HCEC 1CT (cell line): ENCODE measurements at places on chromosomes 12 and 14.

GRCh38 chr12:65409726-65410125 is 131.2 kb downstream of the MSRB3 start:
- DNase-seq, result no peak

GRCh38 chr14:32102152-32102787 is 25.2 kb downstream of the ARHGAP5 start:
- no peak for DNase-seq

GRCh38 chr12:21912318-21912717 is 28.9 kb downstream of the ABCC9 start:
- peak; percentile 81 for DNase-seq

DNA sequence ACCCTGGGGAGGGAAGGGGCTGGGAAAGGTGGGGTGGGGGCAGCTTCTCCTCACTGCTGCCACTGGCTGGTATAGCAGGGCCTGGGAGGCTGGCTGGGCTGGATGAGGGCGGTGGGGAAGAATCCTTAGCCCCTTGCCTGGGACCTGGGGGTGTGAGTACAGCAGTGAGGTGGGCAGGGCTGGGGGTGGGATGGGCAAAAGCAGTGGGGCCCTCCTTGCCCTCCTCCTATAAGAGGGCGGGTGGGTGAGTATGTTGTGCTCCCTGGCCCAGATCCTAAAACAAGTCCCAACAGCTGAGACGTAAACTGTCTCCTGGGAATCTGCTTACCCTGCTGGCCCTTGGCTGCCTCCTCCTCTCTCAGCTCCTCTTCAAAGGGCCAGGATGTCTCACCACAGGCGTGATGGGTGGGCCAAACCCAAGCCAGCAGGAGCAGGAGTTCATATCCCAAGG is 2.2 kb downstream of the NCKAP5L start:
- DNase-seq, result peak; percentile 34

DNA sequence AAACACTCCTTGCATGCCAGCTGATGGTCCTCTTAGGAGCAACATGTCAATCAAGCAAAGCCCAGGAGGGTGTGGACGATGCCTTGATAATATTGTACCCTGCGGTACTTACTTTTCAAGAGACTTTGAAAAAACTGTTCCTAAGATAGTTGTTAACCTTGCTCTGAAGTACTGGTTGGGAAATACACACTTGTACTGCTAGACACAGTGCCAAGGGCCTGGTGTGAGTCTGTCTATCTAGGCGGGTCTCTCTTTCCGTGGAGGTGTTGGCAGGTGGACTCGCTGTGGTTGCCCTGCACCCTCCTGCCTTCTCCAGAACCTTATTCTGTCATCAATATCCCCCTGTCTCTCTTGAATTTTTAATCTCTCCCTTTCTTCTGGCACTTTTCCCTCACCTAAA is 189.4 kb downstream of the NRXN3 start:
- DNase-seq, result no peak

DNA sequence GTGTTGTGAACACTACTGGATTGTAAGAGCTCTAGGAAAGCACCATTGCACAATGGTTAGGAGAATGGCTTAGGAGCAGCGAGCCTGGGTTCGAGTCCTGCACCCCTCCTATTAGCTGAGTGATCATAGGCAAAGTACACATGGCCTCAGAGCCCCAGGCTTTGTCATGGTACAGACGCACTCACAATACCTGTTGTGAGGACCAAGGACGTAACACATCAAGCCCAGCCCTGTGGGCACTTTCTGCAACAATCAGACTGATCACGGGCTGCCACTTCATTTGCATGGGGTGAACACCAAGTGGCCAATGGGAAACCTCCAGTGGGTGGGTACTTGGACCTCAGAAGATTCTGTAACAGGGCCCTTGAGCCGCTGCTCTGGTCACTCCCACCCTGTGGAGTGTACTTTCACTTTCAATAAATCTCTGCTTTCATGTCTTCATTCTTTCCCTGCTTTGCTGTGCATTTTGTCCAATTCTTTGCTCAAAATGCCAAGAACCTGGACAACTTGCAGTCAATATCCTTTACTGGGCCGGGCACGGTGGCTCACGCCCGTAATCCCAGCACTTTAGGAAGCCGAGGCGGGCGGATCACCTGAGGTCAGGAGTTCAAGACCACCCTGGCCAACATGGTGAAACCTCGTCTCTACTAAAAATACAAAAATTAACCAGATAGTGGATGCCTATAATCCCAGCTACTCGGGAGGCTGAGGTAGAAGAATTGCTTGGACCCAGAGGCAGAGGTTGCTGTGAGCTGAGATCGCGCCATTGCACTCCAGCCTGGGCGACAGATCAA is 28.2 kb downstream of the GLRX5 start:
- DNase-seq, result no peak

- DNase-seq, result no peak
Observed at GRCh38 chr14:59334253-59334652, 130.9 kb downstream of the GPR135 start.
